Glomerular endothelial cell (primary cell): ENCODE measurements at places on chromosomes 4 and X. TPM values are rescaled to one million over a fixed set of nuclear protein-coding genes. Genes with fewer than 3 reads are reported as not detected.

RHOXF1 gene
- total RNA-seq, result not detected in 2 replicates

KCTD8 gene
- 0.35 TPM in 1 of 2 replicates, not detected in the other for total RNA-seq

RTL5 gene
- 1.6 and 1.9 TPM in 2 replicates for total RNA-seq

PGRMC2 gene
- total RNA-seq, result 22.6 and 48.3 TPM in 2 replicates

AFF2 gene
- total RNA-seq, result 0.06 and 0.24 TPM in 2 replicates

EMCN gene
- 43.6 and 58.8 TPM in 2 replicates for total RNA-seq

KLB gene
- not detected in 2 replicates for total RNA-seq

PDE6B gene
- total RNA-seq, result 0.39 and 1.5 TPM in 2 replicates

PLAC8 gene
- total RNA-seq, result 0.10 and 0.18 TPM in 2 replicates

WNK3 gene
- 1.1 TPM in 2 replicates for total RNA-seq

WAS gene
- total RNA-seq, result 0.39 and 0.53 TPM in 2 replicates

TCP11X2 gene
- not detected in 2 replicates for total RNA-seq

PNCK gene
- total RNA-seq, result not detected in 2 replicates

CCNA2 gene
- total RNA-seq, result 13.8 and 24.0 TPM in 2 replicates

TXK gene
- total RNA-seq, result 0.18 and 0.87 TPM in 2 replicates
